ENCODE measurements at places on chromosomes 16 and 17.

DNA sequence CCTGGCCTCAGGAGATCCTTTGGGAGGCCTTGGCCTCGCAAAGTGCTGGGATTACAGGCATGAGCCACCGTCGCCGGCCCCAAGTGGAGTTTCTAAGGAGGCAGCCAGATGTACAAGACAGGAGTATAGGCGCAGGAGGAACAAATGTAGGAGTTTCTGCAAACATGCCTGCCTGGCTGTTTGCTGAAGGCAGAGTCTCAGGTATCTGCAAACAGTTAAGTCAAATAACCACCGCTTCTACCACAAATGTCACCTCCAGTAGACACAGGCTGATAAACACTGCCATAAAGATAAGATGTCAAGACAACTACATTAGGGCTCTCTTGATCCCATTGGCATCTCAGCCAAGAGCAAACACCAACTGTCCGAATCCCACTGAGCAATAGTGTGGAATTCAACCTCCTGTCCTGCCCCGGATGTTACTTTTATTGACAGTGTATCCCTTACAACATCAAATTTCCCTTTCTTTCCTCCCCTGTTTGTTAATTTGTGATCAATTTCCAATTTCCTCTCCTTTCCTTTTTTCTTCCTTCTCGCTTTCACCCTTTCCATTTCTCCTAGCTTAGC, 5.6 kb upstream of the COG1 start:
- DNase-seq: no peak

- no peak for DNase-seq
Measured at GRCh38 chr17:31593806-31594205, 202.3 kb downstream of the RAB11FIP4 start.

DNA sequence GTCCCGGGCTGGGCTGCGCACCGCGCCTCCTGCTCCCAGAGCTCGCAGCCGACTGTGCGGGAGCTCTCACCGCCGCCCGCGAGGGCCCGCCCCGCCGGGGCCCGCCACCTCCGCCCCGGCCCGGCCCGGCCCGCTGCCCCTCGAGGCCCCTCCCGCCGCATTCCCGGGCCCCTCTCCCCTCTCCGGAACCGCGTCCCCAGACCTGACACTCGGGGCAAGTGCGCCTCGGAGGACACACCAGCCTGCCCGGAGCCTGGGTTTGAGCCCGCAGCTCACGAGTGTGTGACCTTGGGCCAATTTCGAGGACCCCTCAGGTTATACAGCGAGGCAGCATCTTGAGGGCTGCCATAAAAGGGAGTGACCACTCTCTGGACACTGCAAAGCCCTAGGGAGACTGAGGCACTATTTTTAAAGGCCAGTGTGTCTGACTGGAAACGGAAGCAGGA, 2.0 kb upstream of the GRIN2C start:
- no peak for DNase-seq

- DNase-seq: no peak
Measured at GRCh38 chr16:56606071-56606475, 2.3 kb upstream of the MT2A start.

DNA sequence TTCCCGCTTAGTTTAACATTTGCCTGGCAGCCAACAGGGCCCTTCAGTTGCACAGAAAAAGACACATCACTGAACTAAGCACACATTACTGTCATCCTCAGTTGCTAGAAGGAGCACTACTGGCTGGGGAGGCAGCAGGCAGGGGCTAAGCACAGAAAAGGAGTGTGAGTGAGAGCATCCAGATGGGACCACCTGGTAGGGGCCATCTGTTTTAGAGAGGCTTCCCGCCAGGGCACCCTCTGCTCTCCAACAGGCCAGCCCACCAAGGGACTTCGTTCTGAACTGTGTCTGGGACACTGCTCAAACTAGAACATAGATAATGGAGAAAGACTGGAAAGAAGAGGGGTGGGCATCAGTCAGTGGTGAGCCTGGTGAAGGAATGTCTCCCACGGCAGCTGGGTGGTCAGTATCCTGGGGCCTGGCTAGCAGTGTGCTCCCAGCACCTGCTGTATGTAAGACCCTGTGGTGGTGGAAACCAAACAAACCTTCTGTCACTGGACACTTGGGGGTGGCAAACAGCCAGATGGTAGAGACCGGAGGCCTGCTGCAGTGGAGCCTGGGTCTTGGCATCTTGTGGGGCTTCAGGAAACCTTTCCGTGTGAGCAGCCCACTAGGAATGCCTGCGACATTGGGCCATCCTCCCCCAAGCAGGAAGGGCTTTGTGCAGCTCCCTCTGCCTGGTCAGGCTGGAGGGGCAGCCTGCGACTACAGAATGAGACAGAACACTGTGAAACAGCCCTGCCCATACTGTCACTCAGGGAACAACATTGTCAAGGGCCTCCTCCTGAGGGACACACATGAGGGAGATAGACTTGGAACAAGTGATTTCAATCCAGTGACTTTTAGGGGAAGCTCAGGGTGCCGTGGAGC, 12.8 kb upstream of the RANGRF start:
- DNase-seq: no peak

- DNase-seq: no peak
Measured at GRCh38 chr17:12133183-12133582, 112.5 kb downstream of the MAP2K4 start.

DNA sequence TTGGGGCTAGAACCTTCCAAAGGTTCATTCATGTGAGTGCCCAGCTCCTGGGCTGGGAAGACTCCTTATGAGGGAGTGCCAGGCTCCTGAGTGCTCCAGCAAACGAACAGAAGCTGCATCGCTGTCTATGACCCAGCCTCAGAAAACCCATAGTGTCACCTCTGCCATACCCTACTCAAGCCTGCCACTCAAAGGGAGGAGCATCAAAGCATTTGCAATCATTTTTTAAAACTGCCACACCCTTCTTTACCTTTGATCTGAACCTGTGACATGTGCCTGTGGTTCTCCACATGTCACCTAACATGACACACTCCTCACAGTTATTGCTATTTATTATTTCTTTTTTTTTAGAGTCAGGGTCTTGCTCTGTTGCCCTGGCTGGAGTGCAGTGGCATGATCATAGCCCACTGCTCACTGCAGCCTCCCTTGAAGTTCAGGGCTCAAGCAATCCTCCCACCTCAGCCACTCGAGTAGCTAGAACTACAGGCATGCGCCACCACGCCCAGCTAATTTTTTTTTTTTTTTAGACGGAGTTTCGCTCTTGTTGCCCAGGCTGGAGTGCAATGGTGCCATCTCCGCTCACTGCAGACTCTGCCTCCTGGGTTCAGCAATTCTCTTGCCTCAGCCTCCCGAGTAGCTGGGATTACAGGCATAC, 7.3 kb upstream of the KDM8 start:
- no peak for DNase-seq

GRCh38 chr17:79801156-79802038, 4.5 kb upstream of the CBX8 start:
- DNase-seq: no peak

DNA sequence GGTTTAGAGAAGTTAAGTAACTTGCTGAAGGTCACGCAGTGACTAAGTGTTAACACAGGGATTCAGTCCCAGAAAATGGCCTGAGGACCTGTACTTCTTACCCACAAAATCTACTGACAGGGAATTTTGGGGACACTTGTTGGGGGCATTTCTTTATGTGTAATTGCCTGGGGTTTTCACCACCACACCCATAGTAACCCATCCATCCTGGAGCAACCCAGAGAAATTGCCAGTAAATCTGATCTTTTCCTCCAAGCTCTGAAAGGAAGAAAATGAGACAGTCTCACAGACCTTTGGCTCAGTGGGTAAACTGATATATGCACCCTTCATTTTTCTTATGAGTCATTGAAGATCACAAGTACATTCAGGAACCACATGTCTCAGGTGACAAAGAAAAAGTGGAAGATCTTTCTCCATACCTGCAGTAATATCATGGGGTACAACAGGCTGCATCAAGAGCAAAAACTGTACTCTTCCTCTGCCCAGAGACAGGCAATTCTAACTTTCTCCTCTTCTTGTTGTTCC, 81.0 kb downstream of the NOG start:
- DNase-seq: no peak

GRCh38 chr17:917941-918740, 61.4 kb downstream of the NXN start:
- DNase-seq: no peak

DNA sequence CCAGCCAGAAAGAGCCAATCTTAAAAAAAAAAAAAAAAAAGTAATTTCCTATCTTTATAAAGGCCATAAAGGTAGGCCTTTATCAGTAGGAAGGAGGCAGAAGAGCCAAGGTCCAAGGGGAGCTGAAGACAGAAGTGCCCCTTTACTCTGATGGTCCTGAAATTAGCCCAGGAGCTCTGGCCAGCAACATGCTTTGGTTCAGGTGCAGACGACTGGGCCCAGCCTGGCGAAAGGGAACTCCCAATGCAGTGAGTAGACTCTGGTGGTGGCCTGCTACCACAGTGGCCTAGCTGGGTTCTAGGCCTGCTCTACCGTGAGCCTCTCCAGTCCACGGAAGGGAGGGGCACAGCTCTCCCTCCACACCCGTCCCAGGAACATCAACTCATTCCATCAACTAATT, 23.1 kb upstream of the MEIOB start:
- no peak for DNase-seq

- DNase-seq: no peak
Measured at GRCh38 chr16:3454093-3454492, 10.6 kb downstream of the NAA60 start.

DNA sequence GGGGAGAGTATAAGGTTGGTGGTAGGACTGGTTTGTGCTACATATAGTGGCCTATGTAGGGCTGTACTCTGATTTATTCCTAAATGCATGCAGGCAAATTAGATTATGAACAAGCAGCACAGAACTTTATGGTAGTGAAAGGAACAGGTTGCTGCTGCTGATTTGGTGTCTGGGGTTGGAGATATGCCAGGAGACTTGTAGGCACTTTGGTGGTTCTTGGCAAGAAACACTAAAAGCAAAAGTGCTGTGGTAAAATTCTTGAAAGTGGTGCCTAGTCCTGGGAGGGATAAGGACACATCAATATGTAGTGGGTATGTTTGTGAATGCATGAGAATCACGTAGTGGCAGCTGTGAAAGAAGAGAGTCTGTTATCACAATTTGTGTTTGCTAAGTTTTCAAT, 2126.0 kb downstream of the TP53TG3F start:
- no peak for DNase-seq

- no peak for DNase-seq
Measured at GRCh38 chr17:2253768-2254406, 49.7 kb downstream of the SMG6 start.

GRCh38 chr16:2686912-2687507, 4.7 kb downstream of the KCTD5 start:
- DNase-seq: no peak

- no peak for DNase-seq
Measured at GRCh38 chr16:55009581-55009980, 78.9 kb downstream of the IRX5 start.

DNA sequence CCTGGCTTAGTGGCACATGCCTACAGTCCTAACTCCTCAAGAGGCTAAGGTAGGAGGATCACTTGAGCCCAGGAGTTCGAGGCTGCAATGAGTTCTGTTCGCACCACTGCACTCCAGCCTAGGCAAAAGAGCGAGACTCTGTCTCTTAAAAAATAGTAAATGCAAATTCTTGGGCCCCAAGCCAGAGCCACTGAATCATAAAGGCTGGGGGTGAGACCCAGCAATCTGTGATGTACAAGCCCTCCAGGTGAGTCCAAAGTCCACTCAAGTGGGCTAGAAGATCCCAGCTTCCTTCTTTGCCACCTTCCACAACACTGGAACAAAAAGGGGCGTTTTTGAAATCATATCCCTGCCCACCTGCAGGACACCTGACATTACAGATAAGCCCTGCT, 16.9 kb downstream of the TRIM25 start:
- DNase-seq: no peak

DNA sequence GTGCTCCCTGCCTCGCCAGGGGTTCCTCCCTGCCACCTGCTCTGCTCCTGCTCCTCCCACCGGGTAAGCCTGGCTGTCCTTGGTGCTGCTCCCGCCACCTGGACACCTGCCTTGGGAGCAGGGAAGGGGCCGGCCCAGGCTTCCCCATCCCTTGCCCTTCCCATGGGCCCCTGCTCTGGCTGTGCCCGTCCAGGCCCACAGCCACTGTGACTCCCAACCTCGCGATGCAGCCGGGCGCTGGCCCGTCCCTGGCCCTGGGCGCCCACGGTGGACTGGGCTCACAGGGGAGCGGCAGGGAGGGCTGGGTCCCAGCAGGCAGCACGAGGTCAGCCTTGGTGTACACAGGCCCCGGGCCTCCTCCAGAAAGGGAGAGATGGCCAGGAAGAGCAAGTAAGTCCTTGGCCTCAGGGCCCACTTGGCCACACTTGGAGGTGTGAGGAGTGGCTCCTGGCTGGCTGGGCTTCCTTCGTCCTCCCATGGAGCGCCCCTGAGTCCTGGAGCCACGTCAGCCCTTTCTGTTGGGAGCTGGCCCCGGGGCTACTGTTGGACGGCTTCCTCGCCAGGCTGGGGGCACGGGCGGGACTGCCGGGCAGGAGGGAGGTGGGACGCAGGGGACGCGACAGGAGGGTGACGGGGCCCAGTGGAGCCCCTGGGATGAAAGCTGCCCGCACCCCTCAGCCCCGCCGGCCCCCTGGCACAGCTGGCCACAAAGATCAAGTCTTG, 15.3 kb downstream of the ENGASE start:
- no peak for DNase-seq
